Fibroblast of the aortic adventitia (primary cell): ENCODE measurements at places on chromosomes 2 and 18. TPM values are rescaled to one million over a fixed set of nuclear protein-coding genes. Genes with fewer than 3 reads are reported as not detected.

Gene DYSF
- 0.18 and 1.2 TPM in 2 replicates for total RNA-seq

Gene UPP2
- total RNA-seq: not detected in 2 replicates

Gene SPEG
- total RNA-seq: 22.7 and 36.1 TPM in 2 replicates

Gene DSEL
- total RNA-seq: 18.5 and 108 TPM in 2 replicates

Gene OTX1
- 0.27 and 0.57 TPM in 2 replicates for total RNA-seq

Gene RGPD4
- 0.16 TPM in 1 of 2 replicates, not detected in the other for total RNA-seq

Gene SERPINB12
- total RNA-seq: not detected in 2 replicates

Gene ACMSD
- total RNA-seq: not detected in 2 replicates

Gene ALPG
- total RNA-seq: not detected in 2 replicates
